Brain pericyte (primary cell): ENCODE measurements at places on chromosomes 11 and 22.
A peak's percentile ranks its signal among the peaks of the same experiment; 100 is the strongest.

- no peak for DNase-seq
These were observed 6.9 kb downstream of the OSBPL5 start for GRCh38 chr11:3158131-3158591.

DNA sequence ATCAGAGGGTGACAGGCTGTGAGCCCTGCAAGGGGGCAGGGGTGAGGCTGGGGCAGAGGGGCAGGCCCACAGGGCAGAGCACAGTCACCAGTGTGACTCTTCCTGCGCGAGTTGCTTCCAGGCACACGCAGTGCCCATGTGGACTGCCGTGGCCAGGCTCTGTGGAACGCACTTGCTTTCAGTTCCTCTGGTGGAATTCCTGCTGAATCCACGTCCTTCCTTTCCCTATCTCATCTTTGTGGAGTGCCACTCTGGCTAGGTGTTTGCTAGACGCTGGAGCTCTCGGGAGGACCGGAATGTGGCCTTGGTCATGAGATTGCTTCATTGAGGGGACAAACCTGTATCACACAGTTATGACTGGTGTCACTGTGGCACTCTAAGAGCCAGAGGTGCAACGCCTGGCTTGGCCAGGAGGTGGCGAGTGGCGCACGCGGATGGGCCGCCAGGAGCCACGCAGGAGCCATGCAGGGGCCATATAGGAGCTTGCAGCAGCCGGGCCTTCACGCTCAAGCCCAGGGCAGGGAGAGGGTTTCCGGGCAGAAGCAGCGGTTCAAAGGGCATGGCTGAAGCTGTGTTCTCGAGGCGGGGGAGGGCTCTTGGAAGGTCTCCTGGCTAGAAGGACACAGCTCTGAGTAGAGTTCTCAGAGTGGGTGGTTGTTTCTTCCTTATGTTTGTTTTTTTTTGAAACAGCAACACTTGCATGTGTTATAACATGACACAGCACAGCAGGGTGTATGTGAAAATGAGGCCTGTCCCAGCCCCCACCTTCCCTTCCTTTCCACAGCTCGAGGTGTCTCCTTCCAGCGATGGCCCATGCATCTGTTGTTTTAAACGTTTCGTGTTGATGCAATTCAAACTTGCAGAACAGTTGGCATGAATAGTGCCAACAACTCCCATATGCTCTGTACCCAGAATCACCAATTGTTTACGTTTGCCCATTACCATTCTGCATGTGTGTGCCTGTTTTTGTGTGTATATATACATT is 36.2 kb downstream of the TBC1D22A start:
- peak; percentile 80 for DNase-seq

DNA sequence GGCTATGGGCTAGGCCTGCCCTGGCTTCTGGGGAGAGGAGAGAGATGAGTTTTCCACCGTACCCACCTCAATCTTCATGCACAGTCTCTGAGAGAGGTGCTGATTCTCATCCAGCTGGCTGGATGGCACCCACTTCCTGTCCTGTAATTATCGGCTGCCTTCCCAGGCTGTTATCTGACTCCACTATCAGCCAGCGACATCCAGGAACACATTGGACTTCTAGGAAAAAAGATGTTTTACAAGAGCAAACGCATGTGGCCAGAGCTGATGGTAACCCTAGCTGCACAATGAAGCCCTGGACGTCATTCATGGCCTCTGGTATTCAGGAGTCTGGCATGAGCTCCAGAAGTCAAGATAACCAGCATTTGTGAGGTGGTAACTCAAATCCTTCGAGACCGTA is 137.4 kb downstream of the EHF start:
- no peak for DNase-seq

DNA sequence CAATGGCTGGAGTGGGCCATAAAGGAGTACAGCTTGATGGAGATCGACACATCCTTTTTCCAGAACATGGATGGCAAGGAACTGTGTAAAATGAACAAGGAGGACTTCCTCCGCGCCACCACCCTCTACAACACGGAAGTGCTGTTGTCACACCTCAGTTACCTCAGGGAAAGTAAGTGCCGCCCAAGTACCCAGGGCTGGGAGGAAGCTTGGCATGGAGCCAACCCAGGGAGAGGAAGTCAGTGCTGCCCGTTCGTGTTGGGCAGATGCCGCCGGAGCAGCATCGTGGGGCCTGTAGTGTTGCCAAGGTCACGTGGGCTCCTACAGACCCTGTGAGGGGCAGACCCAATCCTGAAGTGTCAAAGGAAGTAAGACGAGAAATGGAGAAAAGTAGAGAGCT is 78.9 kb downstream of the FLI1 start:
- no peak for DNase-seq

DNA sequence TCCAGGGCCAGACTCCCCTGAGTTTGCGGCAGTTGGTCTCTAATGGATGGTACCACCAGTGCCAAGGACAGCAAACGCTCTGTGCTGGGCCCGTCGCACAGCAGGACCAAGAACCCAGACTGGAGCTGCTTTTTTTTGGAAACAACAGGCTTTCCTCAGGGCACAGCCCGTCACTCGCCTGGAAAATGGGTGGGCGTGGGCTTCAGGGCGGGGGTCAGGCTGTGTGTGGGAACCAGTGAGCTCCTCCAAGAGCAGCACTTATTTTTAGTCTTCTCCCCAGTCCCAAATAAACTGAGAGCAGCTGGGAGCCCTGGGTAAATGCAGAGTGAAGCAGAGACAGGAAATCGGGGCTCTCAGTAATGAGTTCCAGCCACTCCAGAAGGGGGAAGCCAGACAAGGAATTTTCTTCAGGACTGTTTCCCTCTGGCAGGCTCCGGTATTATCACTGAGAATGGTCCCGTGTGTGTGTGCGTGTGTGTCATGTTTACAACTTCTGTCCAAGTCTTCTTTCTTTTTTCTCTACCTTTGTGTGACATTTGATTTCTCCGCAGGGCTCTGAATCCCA is 63.0 kb downstream of the PPFIBP2 start:
- DNase-seq = peak; percentile 38
